ENCODE measurements at places on chromosomes 12 and 14.

DNA sequence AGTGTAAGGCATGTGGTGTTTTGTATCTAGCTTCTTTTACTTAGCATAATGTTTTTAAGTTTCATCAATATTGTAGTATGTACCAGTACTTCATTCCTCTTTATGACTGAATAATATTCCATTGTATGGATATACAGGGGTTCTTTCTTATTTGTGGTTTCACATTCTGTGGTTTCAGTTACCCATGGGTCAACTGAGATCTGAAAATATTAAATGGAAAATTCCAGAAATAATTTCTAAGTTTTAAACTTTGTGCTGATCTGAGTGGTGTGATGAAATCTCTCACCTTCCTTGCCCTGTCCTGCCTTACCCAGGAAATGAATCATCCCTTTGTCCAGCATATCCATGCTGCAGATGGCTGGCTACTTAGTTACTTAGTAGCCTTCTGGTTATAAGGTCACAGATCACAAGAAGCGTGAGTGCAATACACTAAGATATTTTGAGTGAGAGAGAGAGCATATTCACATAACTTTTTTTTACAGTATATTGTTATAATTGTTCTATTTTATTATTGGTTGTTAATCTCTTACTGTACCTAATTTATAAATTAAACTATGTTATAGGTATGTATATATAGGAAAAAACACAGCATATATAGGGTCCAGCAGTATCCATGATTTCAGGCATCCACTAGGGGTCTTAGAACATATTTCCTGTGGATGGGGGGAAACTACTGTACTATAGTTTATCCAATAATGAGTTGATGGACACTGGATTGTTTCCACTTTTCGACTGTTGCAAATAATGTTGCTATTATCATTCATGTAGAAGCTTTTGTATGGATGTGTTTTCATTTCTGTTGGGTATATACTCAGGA is 59.6 kb upstream of the LRTM2 start:
- peaks cover 52% of the 10 kb centered on the region for H3K36me3 ChIP-seq
- no peak overlapping the region for H3K4me3 ChIP-seq
- no peaks in the 10 kb centered on the region for H3K27me3 ChIP-seq

GRCh38 chr14:74684434-74684833 is 28.4 kb downstream of the AREL1 start:
- DNase-seq, result no peak
- H3K36me3 ChIP-seq, result peaks cover 49% of the 10 kb centered on the region
- H3K4me1 ChIP-seq, result peaks cover 13% of the 10 kb centered on the region
- no peak overlapping the region for H3K4me3 ChIP-seq
- no peak overlapping the region for H3K27ac ChIP-seq

GRCh38 chr14:67485501-67486095 is 2.9 kb downstream of the TMEM229B start:
- peaks cover 11% of the 10 kb centered on the region for H3K27me3 ChIP-seq
- no peak for DNase-seq
- no peak overlapping the region for H3K4me3 ChIP-seq
- peak overlapping the region; percentile 81 for H3K27ac ChIP-seq

DNA sequence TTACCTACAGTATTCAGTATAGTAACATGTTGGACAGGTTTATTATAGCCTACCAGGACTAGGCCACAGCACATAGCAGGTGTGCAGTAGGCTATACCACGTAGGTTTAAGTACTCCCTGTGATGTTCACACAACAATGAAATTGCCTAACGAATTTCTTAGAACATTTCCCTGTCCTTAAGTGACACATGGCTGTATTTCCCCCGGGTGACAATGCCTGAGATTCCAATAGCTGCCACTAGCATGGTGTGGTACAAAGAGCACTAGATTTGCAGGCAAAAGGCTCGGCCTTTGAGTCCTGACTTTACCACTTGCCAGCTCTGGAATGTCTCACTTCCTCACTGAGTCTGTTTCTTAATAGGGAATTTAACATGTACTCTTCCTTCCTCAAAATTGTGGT is 19.7 kb downstream of the PTPN21 start:
- H3K4me3 ChIP-seq, result no peak overlapping the region
- H3K27me3 ChIP-seq, result no peaks in the 10 kb centered on the region
- H3K36me3 ChIP-seq, result peaks cover 69% of the 10 kb centered on the region
- no peak for DNase-seq

- peaks cover 29% of the 10 kb centered on the region for H3K36me3 ChIP-seq
- H3K27ac ChIP-seq, result peak within 1 kb of the TSS; percentile 100
- peak within 1 kb of the TSS; percentile 100 for H3K4me3 ChIP-seq
- peaks cover 47% of the 10 kb centered on the region for H3K4me1 ChIP-seq
Measured at GRCh38 chr14:39174560-39175444, at the start of gene PNN. Gene PNN, plus strand, starts transcription at chr14:39175254. Its CDS starts 26 bp downstream, at chr14:39175280.

- peak overlapping the region; percentile 20 for H3K27ac ChIP-seq
- H3K4me3 ChIP-seq, result no peak overlapping the region
- H3K4me1 ChIP-seq, result peaks cover 11% of the 10 kb centered on the region
- no peaks in the 10 kb centered on the region for H3K27me3 ChIP-seq
Measured at GRCh38 chr12:64729909-64730587, 29.2 kb downstream of the GNS start.

DNA sequence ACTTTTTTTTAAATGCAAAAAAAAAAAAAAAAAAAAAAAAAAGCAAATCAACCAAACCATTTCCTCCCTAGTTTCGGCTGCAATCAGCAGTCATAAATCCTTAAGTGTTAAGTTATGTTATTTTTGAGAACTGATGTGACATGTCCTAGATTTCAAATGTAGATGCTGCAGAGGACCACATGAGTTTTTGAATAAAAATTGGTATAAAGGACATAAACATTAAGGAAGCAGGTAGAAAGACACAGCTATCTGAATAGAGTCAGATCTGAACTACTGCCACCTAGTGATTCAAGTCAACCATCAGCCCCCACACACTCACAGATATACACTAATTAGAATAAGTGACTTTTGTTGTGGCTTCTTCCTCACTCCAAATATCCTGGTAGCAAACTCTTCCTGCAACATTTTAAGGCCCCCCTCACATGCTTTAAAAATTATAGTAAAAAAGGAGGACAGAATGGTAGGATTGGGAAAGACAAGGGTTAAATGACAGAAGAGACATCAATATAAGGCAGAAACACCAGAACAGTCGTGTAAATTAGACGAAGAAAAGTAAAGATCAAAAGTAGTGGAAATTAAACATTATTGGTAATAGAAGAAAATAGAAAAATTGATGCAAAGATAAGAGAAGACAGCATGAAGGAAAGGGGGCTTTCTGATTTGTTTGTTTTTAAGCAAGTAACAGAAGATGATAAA is 394.5 kb upstream of the ATP2B1 start:
- DNase-seq, result peak; percentile 4
- H3K4me1 ChIP-seq, result peaks cover 2% of the 10 kb centered on the region
- H3K27me3 ChIP-seq, result peaks cover 4% of the 10 kb centered on the region
- H3K36me3 ChIP-seq, result no peaks in the 10 kb centered on the region

DNA sequence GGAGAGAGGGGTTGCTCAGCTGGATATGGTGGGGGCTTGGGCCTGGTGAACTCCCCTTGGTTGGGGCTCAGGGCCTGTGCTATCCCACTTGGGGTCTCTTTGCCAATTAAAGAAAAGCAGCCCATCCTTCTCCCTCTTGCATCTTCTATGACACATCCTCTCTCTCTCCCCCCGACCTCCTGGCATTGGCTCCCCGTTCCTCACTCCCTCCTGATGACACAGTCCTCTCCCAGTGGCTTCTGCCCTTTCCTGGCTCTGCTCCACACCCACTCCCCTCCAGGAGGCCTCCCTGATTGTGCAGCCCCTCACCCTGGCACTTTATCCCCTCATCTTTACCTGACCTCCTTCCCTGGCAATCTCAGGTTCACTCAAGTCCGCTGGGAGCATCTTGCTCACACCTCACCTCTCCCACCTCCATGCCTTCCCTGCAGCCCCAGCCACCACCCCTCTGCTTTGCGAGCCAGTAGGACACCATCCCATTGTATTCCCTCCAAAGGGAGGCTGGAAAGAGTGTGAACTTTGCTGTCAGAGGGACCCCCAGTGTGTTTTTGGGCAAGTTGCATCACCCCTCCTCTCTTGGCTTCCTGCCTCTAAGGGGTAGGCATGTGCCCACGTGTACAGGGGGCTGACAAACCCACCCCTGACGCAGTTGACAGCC is 10.7 kb downstream of the KRT80 start:
- peaks cover 58% of the 10 kb centered on the region for H3K4me1 ChIP-seq
- H3K36me3 ChIP-seq, result no peaks in the 10 kb centered on the region
- peak overlapping the region; percentile 88 for H3K27ac ChIP-seq
- peaks cover 16% of the 10 kb centered on the region for H3K27me3 ChIP-seq
- DNase-seq, result no peak

DNA sequence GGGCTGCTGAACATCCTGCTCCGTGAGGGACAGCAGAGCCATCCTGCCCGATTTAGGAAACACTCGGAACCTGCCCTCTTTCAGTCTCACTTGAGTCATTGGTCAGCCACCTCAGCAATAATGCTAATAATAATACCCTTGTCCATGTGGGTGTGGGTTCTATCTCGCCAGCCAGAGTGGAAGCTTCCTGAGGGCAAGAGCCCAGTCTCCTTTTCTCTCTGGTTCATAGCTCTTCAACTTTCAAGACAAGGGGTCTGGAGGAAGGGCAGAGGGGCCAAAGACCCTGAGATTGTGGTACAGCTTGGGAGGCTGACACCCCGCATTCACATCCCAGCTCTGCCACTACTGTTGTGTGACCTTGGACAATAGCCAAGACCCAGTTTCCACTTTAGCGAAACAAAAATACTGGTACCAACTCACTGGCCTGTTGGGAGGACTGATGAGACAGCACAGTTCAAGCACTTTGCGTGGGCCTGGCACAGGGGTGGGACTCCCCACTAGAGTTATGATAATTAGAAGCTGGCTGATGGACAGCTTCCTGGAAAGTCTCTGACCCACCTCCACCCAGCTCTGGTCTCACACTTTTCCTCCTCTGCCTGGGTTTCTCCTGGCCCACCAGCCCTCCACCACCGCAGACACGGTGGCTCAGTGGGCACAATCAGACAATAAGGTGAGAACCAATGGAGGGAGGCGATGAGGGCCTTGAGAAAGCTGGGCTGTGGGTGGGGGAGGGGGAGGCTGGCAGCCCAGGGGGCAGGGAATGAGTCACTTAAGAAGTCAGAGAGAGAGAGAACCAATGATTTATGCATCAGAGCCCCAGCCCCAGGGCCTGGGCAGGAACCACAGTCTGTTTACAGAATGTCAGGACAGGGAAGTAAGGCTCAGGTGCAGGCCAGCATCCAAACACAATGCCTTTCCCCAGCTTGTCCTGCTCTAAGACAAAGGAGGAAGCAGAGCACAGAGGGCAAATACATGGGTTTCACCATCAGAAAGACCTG is 9.6 kb downstream of the FAIM2 start:
- H3K27ac ChIP-seq, result no peak overlapping the region
- DNase-seq, result no peak
- peaks cover 18% of the 10 kb centered on the region for H3K27me3 ChIP-seq
- H3K4me3 ChIP-seq, result no peak overlapping the region
- H3K4me1 ChIP-seq, result peaks cover 67% of the 10 kb centered on the region

DNA sequence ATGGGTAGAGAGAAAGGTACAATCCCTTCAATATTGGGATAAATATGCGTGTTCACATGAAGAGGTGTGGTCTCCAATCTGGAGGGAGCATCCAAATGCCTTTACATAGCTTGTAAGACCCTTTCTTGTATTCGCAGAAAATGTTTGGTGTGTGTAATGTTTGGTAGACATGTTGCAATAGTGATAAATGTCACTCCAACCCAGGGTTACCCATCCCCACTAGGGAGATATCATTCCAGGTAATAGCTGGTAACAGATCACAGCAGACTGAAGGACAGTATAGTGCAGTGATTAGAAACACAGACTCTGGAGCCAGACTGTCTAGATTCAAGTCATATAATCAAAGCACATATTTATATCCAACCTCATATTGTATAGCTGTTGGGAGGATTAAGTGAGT is 733.6 kb upstream of the TBX3 start:
- peaks cover 10% of the 10 kb centered on the region for H3K27me3 ChIP-seq
- peaks cover 3% of the 10 kb centered on the region for H3K4me1 ChIP-seq
- H3K4me3 ChIP-seq, result no peak overlapping the region

GRCh38 chr14:80930095-80930494 is 11.4 kb downstream of the CEP128 start:
- H3K36me3 ChIP-seq, result peaks cover 45% of the 10 kb centered on the region
- no peaks in the 10 kb centered on the region for H3K4me1 ChIP-seq
- peaks cover 7% of the 10 kb centered on the region for H3K27me3 ChIP-seq
- no peak for DNase-seq
- H3K27ac ChIP-seq, result no peak overlapping the region
- no peak overlapping the region for H3K4me3 ChIP-seq

DNA sequence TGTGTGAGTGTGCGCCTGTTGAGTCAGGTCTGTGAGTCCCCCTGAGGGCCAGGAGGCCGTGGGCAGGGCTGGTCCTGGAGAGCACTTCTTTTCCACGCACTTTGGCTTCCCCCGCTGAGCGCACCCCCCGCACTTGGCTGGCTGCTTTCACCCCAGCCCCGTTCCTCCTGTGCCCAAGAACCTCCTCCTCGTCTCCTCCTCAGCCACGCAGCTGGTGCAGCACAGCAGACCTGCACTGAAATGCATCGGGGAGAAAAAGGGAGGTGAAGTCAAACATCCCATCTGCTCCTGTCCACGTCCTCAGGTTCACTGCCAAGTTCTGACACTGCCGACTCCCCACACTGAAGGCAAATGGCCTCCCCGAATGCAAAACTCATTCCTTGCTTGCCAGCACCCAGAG is 362.7 kb upstream of the SFSWAP start:
- H3K27me3 ChIP-seq, result peaks cover 11% of the 10 kb centered on the region
- H3K36me3 ChIP-seq, result no peaks in the 10 kb centered on the region
- H3K27ac ChIP-seq, result no peak overlapping the region
- no peak for DNase-seq
- no peak overlapping the region for H3K4me3 ChIP-seq

- no peaks in the 10 kb centered on the region for H3K4me1 ChIP-seq
- DNase-seq, result no peak
- peaks cover 38% of the 10 kb centered on the region for H3K36me3 ChIP-seq
- H3K4me3 ChIP-seq, result no peak overlapping the region
- no peak overlapping the region for H3K27ac ChIP-seq
Measured at GRCh38 chr14:31336646-31337045, 83.7 kb downstream of the HEATR5A start.

- no peak overlapping the region for H3K4me3 ChIP-seq
- peaks cover 9% of the 10 kb centered on the region for H3K36me3 ChIP-seq
Measured at GRCh38 chr12:124191966-124192365, 102.9 kb upstream of the RFLNA start.

DNA sequence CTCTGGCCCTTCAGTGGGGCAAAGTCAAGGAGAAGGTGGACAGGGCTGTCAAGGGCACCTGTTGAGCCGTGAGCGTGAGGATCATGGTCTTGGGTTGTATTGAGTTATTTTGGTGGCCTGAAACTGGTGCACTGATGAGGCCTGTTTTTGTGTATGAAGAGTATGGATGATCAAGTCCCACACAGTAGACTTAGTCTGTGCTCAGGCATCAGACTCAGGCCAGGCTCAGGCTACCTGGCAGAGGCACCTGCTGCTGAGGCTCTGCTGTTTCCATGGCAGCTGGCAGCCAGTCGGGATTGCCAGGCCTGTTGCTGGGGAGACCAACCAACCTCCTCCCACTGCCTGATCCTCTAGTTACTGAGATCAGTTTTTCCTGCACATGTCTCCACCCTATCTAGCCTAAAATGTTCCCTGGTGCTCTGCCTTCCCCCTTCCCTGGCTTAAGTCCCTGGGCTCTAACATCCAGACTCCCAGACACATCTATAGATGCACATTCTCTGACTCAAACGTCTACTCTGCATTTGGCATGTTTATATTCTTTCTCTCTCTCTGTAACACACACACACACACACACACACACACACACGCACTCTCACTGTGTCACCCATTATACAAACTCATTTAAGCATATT is 5.1 kb downstream of the JPH4 start:
- peaks cover 54% of the 10 kb centered on the region for H3K4me1 ChIP-seq
- H3K27ac ChIP-seq, result no peak overlapping the region
- peaks cover 10% of the 10 kb centered on the region for H3K36me3 ChIP-seq
- DNase-seq, result no peak
- H3K27me3 ChIP-seq, result peaks cover 53% of the 10 kb centered on the region
- H3K4me3 ChIP-seq, result no peak overlapping the region
